ENCODE measurements at places on chromosomes 1 and 21.

DNA sequence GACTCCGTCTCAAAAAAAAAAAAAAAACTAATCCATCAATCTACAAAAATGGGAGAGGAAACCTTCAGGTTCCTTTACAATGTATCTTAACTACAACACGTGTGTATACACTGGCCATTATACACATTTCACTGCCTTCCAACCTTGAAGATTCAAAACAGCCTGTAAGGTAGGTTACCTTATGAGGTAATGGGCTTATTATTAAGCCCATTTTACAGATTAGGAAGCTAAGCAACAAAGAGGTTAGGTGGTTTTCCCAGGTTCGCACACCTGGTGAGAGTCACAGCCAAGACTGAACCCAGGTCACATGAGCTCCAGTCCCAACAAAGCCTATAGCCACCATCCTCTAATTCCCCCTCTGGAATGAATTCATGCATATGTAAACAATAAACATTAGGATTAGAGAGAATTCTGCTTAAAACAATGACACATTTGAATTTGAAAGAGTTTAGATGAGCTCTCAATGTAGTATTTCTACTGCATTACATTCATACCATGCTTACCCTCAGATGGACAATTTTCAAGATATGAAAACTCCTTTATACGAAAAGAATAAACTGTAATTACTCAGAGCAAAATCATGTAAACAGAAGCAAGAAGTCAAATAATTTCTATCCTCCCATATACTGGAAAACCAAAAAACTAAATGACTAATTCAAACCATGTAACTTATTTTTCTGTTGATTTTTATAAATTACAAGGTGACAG, 54.8 kb downstream of the EIF4G3 start:
- DNase-seq, result no peak

DNA sequence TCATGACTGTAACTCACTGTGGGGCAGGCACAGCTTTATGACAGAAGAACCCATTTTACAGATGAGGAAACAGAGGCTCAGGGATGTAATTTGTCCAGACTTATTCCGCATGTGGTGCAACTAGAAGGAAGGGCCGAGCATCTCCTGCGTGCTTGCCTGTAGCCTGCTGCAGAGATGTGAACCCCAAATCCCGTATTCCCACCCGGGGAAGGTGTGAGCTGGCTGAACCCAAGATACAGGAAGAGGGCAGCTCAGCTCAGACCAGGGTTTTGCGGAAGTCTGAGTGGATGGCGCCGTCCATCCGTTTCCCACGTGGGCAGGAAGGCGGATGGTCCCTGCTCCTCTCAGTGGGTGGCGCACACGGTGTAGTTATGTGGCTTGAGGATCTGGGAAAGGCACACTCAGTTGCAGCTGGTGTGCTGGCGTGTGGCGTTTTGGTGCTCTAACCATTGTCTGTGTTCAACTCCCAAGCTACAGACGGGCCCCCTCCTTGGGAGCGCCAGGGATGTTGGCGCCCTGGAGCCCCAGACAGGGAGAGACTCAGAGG, 1.2 kb downstream of the CROCC start:
- DNase-seq, result no peak

GRCh38 chr1:225156254-225156653, 226.8 kb downstream of the DNAH14 start:
- no peak for DNase-seq

DNA sequence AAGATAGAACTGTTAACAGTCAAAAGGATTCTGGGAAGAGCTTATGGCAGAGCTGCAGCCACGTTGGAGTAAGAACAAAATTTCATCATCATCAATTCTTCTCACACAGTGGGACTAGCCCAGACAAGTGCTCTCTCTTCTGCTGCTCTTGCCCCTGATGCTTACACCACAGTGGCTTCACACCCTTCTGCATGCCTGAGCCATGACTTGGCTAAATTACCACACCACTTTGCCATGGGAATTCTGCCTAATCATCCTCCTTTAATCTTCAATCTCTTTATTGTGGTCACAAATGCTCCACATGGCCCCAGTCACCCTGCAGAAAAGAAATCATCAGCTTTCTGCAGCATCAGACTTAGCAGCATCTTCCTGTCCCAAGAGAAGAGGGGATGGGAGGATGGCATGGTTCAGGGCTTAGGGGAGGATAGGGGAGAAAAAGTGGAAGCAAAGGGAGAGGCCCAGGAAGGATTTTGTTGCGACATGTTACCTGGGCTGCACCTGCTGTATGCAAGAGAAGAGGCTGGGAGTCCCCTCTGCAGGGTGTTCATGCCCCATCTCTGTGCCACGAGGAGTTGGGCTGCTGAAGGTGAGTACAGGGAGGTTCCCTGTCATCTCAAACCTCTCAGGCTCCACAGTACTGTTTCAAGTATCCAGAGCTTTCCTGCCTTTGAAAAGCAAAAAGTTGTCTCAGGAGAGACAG, 9.0 kb upstream of the RPTN start:
- DNase-seq, result no peak
